Activated CD4-positive, alpha-beta T cell treated with anti-CD3 and anti-CD28 coated beads, Interleukin-2, amount 10 ng/mL, durations not matched to agents 7 days and 5 days (primary cell): ENCODE measurements at places on chromosomes 7 and 10.

- DNase-seq, result no peak
Observed at GRCh38 chr7:10577866-10578374, 395.8 kb upstream of the PHF14 start.

DNA sequence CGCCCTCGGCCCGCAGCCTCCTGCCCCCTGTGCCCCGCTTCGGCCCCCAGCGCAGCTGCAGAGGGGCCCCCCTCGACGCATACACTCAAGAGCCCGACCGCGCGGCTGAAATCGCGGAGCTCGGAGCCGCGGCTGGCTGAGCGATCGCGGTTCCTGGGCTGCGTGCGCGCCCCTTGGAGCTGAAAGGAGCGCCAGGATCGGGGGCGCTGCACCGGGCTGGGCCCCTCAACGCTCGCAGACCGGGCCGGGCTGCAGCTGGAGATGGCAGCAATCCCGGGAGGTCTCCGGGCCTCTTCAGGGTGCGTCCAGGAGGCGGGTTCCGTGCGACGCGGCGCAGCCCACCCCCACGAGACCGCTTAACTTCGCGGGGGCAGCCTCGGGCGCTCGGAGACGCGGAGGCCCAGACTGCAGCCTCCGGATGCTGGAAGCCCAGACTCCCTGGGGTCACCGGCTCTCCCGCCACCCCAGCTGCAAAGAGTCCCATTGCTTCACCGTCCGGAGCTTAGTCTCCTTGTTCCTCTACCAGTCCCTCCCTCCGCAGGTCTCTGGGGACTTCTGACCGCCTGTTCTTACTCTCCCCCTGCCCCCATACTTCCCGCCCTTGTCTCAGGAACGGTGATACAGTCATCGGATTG, 73.0 kb upstream of the LRRC4 start:
- DNase-seq, result no peak

DNA sequence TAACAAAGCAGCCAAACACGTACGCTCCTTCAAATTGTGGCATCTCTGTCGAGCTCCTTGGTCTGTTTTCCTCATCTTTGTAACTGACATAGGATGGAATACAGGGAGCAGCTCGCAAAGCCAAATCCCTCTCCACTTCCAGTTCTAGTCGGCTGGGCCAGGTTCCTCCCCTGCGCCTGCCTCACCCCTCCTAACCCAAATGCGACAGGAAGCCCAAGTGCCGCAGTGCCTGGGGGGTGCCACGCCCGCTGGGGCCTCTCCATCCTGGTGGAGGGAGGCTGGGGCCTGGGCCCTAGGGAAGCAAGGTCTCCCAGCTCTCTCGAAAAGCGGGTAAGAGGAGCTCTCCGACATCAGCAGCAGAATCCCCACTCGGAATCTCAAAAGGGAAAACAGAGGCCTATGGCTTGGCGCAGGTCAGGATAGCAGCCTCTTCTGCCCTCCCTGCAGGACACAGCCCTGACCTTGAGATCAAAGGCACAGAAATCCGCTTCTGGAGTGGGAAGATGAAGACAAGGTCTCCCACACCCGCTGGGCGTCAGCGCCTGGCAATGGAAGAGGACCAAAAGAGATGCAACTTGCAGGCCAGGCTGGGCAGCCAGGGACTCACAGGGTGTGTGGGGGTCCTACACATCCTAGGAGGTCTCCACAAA, 165.8 kb downstream of the NRF1 start:
- DNase-seq, result no peak

- DNase-seq, result peak; percentile 39
Observed at GRCh38 chr7:32347244-32347828, 142.8 kb downstream of the LSM5 start.

- DNase-seq, result no peak
Observed at GRCh38 chr10:17730667-17731066, 21.3 kb upstream of the TMEM236 start.

DNA sequence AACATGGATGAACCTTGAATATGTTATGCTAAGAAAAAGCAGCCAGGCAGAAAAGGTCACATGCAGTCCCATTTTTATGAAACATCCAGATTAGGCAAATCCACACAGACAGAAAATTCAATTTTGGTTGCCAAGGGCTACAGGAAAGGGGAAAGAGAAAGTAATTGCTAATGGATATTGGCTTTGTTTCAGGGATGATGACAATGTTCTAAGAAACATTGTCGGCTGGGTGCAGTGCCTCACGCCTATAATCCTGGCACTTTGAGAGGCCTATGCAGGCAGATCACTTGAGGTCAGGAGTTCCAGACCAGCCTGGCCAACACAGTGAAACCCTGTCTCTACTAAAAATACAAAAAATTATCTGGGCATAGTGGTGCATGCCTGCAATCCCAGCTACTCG, 23.0 kb downstream of the ZNF33B start:
- no peak for DNase-seq

DNA sequence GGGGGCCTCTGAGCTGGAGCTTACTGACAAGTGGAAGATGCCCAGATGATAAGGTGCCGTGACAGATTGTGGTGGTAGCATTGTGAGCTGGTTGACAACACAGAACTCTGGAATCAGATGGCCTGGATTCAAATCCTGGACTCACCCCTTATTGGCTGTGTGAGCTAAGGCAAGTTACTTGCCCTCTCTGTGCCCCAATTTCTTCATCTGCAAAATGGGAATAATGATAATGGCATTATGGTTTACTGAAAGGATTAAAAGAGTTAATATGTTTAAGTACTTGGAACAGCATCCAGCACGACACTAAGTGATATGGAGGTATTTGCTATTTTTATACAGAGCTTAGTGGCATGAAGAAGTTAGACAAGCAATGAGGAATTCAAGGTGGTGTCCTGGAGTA, 465.9 kb upstream of the GALNT17 start:
- no peak for DNase-seq

DNA sequence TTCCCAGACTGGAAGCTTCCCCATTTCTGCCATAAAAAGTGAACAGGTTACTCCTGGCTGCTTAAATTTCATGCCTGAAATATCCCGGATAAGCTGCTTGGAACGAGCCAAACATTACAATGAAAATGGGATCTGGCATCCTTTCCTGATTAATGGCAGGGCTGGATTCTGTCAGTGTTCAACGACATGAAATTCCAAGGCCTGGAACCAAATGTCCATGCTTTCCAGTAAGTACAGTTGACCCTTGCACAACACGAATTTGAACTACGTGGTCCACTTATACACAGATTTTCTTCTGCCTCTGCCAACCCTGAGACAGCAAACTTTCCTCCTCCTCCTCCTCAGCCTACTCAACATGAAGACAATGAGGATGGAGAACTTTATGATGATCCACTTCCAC, 65.4 kb downstream of the SGMS1 start:
- DNase-seq, result no peak

DNA sequence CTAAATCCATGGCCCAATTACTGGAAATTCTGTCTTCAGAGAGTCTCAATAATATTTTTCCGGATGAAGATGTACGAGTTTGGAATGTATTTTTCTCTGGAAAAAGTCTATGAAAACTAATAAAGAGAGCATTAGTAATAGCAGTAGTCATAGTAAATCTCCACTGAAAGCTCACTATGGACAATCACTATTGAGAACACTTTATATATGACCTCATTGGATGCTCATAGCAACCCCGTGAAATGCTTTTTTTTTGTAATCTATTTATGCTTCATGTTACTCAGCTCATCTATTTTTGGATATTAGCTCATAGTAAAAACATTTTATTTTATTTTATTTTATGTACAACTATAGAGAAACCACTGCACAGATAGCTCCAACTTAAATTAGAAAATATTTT, 94.3 kb upstream of the MYO3A start:
- no peak for DNase-seq

DNA sequence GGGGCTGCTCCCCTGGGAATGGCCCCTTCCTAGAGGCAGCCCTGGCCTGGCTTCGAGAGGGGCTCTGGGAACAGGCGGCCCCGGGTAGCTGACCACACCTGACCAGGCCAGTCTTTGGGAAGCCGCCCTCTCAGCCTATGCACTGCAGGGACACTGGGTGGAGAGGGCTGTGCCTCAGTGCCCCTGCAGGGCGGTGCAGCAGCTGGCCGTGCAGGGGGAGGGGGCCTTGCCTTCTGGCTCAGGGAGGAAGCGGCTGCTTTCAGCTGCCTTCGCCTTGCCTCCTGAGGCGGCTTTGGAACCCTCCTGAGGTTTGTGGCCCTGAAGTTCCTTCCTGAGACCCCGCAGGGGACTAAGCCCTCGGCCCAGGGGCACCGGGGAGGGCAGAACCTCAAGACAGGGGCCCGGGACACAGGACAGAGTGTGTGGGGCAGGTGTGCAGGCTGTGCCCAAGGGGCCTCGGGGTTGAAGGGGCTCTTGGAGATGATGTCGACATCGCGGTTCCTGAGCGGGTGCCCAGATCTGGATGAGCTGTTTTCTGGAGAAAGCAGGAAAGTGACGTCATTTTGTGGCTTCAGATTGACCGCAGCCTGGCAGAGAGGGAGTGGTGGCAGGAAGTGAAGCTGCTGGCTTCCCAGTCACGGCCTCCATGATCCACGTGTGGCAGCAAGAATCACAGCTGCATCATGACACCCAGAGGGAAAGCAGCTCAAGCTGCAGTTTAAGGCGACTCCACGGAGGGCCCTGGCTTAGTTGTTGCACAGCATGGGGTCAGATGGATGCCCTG, 17.7 kb downstream of the ADAM8 start:
- peak; percentile 87 for DNase-seq

DNA sequence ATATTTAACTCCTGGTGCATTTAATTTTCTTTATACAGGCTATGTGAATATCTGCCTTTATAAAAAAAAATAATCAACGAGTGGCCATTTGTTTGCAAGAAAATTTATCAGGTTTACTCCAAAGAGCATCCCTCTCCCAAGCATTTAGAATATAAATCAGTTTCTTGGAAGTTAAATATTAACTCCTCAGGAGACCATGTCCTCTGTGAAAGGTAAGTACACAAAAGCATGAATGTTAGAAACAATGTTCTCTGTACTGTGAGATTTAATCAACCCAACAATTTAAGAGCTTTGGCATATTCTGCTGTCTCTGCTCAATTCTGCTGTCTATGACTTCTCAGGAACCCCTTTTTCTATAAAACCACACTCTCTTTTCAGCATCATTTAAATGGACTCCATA, 119.3 kb upstream of the LAMB4 start:
- no peak for DNase-seq

DNA sequence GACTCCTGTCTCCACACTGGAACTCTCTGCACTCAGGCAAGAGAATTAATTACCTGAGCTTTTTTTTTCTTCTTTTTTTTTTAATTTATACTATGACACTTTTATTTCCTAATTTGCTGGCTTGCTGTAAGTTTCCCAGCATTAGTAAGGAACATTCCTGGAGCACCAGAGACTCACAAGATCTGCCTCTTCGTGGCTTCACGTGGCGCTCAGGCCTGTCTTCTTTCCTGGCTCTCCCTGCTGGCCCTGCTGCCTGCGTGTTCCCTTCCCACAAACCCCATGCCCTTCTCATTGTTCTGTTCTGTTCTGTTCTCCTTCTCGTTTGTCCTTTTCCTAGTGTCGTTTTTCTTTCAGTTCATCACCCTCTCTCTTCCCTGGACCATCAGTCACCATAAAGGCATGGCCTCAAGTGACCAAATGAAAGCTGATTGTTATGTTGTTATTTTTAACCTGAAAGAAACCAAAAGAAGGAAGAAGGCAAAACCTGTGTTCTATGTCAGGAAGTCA, 591.6 kb upstream of the PFKP start:
- no peak for DNase-seq

DNA sequence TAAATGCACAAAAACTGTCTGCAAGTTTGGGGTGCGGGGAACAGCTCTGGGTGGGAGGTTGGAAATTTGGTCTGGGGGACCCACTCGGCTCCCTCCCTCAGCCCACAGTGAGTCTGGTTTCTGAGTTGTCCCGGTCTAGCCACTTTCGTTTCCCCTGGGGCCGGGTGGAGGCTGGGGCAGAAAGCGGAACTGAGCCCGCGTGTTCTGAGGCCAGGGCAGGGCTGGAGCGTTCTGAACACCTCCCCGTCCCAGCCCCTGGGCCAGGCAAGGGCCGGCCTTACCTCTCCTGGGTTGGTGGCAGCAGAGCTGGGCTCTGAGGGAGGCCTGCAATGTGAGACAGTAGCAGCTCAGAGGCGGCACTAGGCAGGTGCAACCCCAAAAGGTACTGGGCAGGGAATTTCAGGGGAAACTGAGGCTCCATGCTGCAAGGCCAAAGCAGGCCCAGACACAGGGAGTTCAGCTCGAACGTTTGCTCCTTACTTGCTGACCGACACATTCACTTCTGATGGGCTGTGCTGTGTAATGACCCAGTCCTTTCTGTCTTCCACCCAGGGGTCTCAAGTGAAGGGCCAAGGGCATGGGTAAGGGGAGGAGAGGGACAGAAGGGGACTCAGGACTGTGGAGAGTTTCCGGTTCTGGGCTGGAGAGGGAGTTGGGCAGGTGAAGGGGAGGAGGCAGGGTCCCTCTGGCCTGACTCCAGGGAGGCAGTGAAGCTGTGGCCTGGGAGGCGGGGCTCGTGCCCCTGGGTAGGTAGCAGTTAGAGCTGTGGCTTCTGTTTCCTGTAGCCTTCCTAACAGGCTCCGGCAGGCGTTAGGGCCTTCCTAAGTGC, 3.0 kb downstream of the IRF5 start:
- peak; percentile 30 for DNase-seq

DNA sequence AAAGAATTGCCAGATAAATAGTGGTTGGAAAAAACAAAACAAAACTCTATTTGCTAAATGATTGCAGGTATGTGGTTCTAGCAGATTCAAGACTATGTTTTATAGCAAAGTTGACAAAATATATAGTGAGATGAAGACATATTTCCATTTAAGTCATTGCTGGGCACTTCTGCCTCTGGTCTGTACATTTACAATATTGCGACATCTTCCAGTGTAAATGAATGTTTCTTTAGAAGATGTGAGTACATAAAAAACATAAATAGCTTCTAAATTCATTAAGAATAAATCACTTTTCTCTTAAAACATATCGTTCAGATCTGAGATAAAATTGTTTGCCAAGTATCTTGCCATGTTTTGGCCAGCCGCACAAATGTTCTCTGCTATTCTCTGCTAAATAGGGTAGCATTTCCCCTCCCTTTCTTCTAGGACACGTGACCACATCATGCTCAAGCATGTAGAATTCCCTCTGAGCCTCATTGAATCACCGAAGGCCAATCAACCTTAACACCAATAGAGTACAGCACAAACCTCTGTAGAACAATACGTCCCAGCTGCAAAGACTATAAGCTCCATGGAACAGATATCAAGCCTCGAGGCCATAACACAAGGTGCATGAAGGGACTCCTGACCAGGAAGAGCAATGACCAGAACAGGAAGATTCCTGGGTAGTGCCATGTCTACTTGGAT, 1173.3 kb downstream of the GATA3 start:
- no peak for DNase-seq

DNA sequence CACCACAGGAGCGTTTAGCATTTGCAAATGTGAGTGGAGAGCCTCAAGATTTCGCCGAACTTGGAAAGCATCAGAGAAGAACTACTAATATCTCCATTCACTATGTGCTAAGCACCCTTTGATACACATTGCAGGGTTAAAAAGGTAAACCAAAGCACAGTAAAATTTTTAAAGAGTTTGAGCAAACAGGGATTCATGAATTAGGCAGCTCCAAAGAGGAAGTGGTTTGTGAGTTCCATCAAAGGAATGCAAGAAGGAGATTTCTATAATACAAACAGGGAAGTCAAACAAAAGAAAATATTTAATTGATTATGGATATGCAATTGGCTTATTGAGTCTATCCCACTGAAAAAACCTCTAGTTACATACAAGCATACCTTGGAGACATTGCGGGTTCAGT, 81.1 kb upstream of the TMEM72 start:
- DNase-seq, result no peak
